ENCODE measurements at places on chromosomes 6 and 20.

DNA sequence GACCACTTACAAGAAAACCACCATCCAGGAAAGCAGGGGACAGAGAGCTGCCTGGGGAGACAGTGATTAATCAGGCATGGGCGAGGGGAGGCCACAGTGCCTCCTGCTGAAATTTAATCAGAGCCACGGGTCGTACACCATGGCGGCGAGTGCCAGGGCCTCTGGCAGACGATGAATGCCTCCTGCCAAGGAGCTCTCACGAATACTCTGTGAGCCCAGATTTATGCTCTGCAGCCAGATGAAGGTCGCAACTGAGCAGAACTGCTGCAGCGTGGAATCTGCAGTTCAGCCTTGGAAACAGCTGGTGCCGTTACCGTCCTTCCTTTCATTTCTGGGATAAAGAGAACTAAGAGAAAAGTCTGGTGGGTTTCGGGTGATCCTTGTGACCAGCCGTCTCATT lies 85.6 kb downstream of the BFSP1 start:
- DNase-seq = no peak

- no peak for DNase-seq
Observed at GRCh38 chr20:49136817-49137571, 51.1 kb downstream of the STAU1 start.

DNA sequence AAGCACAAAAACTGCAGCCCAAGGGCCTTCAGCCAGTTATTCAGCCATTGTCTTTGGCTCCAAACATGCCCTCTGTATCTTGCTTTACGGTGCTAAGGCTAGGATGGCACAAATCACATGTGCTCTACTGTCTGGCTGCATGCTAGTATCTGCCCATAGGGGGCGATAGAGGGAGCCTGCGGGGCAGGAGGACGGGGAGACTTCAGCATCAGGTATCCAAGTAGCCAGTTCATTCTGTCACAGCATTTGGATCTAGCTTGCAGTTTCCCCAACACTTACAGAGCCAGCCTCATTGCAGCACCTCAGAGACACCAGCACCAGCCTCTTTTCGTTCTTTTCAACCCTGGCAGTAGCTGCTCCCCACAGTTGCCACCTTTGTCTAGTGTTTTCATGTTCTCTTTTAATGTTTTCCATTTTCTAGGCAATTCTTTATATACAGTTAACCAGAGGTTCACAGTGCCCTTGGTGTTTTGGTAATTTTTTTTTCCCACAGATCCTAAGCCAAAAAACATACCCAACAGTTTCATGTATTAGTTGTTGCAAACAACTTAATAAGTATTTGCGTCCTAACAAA lies 705.9 kb downstream of the PTPRT start:
- no peak for DNase-seq

GRCh38 chr6:2485116-2485515 lies 239.7 kb upstream of the GMDS start:
- DNase-seq = no peak

DNA sequence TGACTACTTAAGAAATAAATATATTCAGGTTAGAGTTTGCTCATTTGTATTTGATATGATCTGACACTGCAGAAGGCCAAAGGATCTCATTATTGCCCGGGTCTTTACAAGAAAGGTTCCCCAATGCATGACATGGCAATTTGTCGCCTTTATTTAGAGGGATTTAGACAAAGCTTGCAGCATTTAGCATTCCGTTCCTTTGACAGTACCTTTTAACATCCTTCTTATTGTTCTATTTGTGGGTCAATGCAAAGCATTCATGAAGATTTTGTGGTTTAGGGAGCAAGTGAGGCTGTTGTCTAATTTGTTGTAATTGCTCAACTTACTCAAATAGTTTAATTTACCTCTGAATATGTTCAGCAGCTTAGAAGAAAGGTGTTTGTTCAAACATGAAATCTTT lies 230.8 kb upstream of the FLRT3 start:
- DNase-seq = no peak
